ENCODE measurements at places on chromosomes 16 and 17.
A peak's percentile ranks its signal among the peaks of the same experiment; 100 is the strongest.

- peak; percentile 77 for DNase-seq
Measured at GRCh38 chr17:73419881-73420280, 108.1 kb upstream of the CDC42EP4 start.

DNA sequence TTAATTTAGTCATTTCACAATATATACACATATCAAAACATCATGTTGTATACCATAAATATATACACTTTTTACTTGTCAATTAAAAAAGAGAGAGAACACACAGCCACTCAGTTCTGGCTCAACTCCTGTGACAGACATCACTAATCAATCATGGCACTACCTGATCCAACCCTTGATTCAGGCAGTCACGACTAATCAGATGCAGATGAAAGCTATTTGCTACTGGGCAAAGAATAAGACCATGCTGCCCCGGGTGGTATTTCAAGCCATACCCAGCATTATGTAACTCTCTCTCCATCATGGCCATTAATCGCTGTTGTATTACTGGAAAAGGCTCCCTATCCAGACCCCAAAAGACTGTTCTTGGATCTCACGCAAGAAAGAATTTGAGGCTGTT, 345.7 kb downstream of the HAPSTR1 start:
- DNase-seq, result no peak

GRCh38 chr17:36524428-36524876, 10.2 kb downstream of the MYO19 start:
- DNase-seq, result no peak

- DNase-seq, result no peak
Measured at GRCh38 chr16:87028481-87029320, 288.5 kb downstream of the C16orf95 start.

DNA sequence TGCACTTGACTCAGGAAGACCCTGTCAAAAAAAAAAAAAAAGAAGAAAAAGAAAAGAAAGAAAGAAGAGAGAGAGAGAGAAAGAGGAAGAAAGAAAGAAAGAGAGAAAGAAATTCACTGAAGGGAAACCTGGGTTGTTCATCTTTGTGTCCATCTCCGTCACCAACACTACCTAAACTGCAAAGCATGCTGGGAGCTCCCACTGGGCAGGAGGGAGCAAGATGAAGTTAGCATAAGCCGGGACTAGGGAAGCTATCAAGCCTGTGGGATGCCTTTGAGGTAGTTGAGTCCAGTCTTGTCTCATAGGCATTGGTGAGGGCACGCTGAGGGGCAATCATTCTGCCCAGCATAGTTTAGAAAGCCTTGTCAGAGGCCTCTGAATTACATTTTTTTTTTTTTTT, 7.6 kb upstream of the CBFB start:
- no peak for DNase-seq

GRCh38 chr16:77858060-77858459, 69.7 kb downstream of the VAT1L start:
- no peak for DNase-seq

- DNase-seq, result no peak
Measured at GRCh38 chr17:57404073-57404472, 147.8 kb downstream of the MSI2 start.

DNA sequence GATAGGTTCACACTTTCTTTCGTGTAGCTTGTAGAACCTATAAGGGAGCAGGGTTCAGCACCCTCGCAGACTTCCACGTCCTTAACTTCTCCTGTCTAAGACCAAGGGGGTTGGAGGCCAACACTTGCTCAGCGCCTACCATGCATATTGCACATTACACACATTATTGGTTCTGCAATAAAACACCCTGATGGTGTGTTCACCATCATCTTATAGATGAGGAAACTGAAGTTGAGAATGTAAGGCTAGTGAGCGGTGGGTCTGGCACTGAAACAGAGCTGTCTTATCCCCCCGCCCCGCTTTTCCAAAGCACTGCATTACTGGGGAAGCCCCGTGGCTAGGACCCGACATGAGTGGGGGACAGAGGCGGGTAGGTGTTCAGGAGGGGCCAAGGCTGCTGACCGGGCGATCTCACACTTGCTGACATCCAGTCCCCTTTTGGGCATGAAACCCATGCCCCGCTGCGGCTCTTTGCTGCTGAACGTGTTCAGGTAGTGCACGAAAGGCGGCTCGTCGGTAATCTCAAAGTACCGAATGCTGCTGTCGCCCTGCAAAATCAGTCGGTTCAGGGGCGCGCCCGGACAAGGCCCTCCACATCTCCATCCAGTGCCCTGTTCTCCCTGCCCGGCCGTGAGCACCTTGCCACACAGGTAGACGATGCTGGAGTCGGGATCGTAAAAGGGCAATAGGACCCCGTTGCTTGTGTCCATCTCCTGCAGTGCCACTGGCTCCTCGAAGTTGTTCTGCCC, 6.2 kb downstream of the CORO6 start:
- no peak for DNase-seq

DNA sequence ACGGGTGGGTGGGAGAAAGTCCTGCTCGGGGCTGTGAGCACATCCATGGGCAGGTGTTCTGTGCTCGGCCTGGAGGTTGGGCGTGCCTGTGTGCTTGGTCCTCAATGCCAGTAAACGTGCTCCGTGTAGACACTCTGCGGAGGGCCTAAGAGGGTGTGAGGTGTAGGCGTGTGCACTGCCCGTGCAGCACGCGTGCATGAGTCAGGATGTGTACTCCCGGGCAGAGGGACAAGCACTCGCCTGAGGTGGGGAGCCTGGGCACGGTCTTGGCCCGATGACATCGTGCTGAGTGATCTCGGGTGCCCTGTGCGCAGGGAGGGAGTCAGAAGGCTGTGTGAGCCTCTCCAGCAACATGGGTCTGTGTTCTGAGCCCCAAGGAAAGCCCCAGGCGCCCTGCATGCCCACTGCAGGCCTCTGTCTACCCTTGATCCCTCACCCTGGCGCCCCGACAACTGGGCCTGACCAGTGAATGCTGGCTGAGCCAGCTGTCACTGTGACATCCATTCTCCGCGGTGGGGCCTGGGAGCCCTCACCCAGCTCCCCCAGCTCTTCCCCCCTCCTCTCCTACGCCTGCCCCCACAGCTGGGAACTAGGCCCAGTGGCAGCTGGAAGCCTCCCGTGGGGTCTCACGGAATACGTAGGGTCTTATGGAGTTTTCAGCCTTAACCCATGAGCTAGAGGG, 23.5 kb upstream of the NXPH3 start:
- DNase-seq, result peak; percentile 38

GRCh38 chr17:50206604-50207293, 5.3 kb upstream of the COL1A1 start:
- DNase-seq, result peak; percentile 84

- no peak for DNase-seq
Measured at GRCh38 chr17:48070195-48070594, 22.0 kb downstream of the NFE2L1 start.

DNA sequence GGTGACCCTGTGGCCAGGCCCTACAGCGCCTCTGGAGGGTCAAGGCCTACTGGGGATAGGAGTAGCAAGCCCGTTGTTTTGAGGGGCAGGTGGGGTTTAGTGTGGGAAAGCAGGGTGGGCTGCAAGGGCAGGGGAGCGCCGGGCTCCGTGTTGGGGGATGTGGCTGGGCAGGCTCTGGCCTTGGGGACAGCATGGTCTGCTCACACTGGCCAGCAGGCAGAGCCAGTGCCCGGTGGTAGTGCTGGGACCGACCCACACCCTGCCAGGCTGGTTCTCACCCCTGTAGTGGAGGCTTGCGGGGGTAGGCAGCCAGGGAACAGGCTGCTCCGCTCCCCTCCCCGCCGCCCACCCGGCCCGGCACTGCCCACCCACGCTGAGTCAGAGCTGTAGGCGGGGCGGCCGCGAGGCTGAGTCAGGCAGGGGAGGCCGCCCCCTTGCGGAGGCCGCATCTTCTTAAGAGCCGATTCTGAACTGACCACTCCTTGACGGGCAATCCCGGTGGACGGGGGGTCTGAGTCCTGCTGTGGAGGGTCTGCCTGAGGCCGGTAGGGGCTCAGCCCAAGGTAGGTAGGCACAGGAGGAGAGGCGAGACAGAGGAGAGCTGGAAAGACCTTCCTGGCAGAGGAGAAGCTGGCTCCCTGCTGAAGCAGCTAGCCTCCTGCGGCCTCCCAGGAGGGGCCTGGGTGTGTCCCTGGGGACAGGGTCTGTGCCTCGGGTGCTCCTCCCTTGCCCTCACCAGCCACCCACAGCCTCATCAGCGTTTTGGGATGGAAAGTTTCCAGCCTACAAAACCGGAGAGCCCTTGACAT, 62.4 kb downstream of the BAIAP2 start:
- DNase-seq, result peak; percentile 92

DNA sequence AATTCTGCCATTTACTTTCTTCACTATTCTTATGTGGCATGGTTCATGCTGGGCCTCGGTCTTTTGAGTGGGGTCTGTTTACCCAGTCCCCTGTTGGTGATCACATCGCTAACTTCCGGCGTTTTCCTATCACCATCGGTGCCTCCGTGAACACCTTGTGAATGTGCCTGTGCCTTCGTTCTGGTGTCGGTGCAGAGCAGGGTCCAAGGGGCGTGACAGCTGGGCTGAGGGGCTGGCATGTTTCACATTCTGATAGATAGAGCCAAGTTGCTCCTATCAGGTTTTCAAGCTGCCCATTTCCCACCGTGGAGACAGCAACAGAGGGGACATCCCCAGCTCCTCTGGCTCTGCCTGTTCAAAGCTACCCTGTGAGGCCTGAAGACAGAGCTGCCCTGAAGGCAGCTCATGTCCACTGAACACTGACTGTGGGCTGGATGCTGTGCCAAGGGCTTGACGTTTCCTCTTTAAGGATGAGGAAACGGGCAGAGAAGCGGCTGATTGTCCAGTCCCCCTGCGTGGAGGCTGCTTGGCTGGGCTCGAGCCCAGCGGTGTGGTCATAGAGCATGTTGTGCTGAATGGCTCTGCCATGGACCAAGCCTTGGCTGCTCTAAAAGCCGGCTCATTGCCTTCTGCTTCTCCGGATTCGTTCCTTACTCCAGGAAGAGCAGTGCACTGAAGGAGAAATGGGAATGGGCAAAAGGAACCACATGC, 17.0 kb downstream of the DHODH start:
- DNase-seq, result no peak

- no peak for DNase-seq
Measured at GRCh38 chr17:42039794-42040763, 10.3 kb downstream of the C17orf113 start.

DNA sequence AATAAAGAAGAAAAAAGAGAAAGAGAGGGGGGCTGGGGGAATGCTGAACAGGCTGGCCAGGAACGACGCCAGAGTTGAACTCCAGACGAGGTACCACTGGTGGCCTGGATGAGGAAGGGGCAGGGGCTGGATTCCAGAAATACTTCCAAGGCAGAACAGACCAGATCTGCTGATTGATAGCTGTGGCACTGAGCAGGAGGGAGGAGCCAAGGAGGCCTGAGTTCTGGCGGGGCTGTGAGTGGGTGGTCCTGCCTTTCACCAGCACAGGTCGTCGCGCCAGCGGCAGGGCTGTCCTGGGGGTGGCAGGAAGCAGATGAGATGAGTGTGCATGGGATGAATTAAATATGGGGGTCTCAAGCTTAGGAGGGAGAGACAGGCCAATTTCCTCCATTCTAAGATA, 5.5 kb downstream of the CCDC42 start:
- peak; percentile 76 for DNase-seq

GRCh38 chr16:68756239-68756915, 19.3 kb downstream of the CDH1 start:
- DNase-seq, result no peak

GRCh38 chr17:78315355-78316114, 44.3 kb downstream of the SOCS3 start:
- DNase-seq, result no peak

DNA sequence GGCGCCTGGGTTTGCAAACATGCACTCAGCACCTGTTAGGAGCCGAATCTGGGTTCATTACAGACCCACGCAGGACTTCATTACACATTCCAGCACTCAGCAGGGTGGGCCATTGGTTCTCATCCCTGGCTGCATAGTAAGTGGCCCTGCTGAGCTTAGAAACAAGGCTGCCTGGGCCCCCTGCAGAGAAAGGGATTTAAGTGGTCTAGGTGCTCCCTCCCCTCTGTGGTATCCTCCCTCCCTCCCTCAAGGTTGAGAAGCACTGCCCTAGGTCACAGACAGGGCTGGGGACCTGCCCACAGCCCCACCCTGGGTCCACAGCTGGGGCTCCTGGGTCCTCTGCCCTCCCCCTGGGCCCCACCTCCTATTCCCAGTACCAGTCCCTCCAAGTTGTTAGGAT, 28.3 kb downstream of the WNT3 start:
- DNase-seq, result no peak

DNA sequence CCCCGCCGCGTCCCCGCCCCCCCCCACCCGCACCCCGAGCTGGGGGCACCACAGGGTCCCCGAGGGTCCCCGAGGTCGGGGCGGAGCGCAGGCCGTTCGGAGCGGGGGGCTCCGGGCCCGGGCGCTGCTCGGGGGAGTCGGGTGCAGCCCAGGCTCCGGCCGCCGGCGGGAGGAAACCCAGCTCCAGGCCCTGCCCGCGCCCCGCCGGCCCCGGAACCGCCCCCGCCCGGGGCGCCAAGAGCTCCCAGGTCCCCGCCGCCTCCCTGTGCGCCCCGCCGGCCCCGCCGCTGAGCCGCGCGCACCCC, 33.2 kb upstream of the RPH3AL start:
- DNase-seq, result no peak

- DNase-seq, result no peak
Measured at GRCh38 chr16:29256501-29256981, 150.0 kb downstream of the NPIPB11 start.

- peak; percentile 12 for DNase-seq
Measured at GRCh38 chr16:23821875-23822688, 13.7 kb upstream of the PRKCB start.

DNA sequence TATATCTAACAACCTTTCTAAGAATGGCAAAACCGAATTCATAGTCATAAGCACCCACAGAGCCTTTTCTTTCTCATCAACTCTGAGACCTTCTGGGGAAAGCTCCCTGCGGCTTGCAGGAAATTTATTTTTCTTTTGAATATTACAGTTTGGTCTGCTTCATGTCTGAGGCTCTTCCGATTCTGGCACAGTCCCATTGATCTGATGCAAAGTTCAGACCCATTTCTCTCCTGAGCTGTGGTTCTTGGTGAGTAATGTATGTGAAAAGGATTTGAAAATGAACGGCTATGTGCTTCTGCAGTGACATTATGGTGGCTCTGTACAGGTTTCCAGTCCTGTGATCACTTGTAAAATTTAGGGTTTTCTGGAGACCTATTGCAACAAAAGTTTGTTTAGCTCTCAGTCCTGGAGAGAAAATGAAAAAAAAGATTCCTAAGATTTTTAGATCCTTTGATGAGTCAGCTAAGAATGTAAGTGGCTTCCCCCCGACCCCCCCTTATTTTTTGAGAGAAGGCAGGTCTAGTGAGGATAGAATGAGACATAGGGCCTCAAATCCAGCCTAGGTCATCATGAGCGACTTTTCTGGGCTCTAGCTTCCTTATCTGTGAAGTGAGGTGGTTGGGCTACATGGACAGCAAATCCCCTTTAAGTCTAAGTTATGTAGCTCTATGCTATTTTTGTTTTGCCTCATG, 4.6 kb downstream of the GAN start:
- DNase-seq, result no peak

GRCh38 chr17:79568661-79569060, 42.2 kb downstream of the RBFOX3 start:
- no peak for DNase-seq

- peak; percentile 51 for DNase-seq
Measured at GRCh38 chr16:3188925-3189825, 1.2 kb downstream of the OR1F1 start.

- DNase-seq, result no peak
Measured at GRCh38 chr17:17061516-17061915, 19.3 kb downstream of the MPRIP start.
